Putamen (tissue), 1 donor: ENCODE measurements at places on chromosomes 6 and 20.

DNA sequence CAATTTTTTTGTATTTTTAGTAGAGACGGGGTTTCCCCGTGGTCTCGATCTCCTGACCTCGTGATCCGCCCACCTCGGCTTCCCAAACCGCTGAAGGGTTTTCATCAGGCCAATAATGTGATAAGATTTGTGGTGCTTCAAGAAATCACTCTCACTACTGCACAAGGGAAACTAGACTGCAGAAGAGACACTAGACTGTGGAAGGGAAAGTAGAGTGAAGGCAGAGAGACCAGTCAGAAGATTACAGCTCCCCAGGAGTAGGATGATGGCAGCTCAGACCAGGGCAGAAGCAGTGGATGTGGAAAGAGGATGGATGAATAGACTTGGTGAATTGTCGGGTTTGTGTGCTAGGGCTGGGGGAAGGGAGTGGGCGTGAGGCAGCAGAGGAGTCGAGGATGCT is 48.0 kb upstream of the GTSF1L start:
- no peak for DNase-seq

DNA sequence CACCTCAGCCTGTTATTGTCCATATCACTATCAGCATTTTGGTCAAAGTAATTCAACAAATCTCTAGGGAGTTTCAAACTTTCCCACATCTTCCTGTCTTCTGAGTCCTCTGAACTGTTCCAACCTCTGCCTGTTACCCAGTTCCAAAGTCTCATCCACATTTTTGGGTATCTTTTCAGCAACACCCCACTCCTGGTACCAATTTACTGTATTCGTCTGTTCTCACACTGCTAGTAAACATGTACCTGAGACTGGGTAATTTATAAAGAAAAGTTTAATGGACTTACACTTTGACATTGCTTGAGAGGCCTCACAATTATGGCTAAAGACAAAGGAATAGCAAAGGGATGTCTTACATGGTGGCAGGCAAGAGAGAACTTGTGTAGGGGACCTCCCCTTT is 224.2 kb downstream of the ADGRB3 start:
- DNase-seq = no peak

DNA sequence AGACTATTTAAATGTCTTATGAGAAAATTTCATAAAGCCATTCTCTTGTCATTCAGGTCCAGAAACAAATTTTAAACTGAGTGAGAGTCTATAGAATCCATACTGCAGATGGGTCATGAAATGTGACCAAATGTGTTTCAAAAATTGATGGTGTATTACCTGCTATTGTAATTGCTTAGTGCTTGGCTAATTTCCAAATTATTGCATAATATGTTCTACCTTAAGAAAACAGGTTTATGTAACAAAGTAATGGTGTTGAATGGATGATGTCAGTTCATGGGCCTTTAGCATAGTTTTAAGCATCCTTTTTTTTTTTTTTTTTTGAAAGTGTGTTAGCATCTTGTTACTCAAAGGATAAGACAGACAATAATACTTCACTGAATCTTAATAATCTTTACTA is 5.0 kb downstream of the MARCKS start:
- no peak for DNase-seq

DNA sequence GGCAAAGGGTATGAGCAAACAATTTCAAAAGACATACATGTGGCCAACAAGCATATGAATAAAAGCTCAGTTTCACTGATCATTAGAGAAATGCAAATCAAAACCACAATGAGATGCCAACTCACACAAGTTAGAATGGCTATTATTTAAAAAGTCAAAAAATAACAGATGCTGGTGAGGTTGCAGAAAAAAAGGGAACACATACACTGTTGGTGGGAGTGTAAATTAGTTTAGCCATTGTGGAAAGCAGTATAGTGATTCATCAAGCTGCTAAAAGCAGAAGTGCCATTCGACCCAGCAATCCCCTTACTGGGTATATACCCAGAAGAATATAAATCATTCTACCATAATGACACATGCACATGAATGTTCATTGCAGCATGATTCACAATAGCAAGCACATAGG is 6.7 kb upstream of the KHDC1L start:
- no peak for DNase-seq

DNA sequence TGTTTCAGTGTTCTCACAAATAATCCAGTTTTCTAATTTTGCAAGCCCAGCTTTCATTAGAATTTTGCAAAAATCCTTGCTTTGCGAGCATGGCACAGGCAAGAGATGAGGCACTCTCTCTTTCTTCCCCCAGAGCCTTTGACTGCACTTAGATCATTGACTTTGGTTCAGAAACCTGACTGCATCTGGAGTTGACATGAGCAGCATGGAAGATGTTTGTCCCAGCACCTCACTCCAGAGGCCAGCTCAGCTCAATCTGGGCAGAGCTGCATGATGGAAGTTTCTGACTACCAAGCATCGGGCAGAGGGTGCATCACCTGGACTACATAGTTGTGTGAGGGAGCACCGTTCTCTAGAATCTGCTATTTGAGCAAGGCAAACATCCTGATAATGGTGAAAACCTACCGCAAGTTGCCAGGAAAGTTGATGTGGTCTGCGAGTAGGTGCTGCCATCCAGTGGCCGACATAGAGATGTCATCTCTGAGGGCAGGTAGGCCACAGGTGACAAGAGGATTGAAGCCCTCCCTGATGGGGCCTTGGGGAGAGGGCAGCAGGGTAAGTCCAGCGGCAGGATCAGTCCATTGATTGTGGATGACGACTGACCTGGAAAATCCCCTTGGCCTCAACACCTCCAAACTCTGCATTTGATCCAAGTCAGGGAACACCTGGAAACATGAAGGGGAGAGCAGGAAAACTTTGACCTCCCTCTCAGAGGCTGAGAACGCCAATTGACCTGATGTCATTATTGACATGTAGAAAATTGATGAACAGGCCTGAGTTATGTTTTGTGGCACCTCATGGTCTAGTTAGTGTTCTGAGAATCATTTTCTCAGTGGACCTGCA is 3.8 kb upstream of the LPA start:
- DNase-seq = no peak

- DNase-seq = no peak
These were observed 4.6 kb downstream of the NPBWR2 start for GRCh38 chr20:64102647-64103354.

- DNase-seq = no peak
These were observed 135.5 kb upstream of the NUP153 start for GRCh38 chr6:17842014-17842776.

DNA sequence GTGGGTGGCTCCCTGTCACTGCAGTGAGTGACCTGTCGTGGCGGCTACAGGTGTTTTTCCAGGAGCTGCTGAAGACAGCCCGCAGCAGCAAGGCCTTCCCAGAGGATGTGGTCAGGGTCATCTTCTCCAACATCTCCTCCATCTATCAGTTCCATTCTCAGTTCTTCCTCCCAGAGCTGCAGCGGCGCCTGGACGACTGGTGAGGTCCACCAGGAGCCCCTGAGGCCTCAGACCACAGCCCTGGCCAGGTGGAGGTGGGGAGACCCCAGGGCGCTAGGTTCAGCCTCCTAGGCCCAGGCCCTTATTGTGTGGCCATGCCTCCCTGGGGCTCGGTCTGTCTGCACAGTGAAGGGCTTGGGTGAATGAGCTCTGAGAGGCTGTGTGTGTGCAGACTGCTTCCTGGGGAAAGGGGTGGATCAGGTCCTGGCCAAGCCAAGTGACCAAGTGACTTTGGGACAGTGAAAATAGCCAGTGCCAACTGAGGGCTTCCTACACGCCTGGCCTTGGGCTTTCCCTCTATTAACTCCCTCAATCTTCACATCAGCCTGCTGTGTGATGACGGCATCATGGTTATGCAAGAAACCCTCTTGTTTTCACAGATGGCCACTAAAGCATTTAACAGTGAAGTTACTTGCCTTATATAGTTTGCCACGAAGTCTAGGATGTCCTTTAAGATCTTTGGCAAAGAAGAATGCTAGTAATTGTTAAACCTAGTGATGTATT is 6.4 kb downstream of the FGD2 start:
- no peak for DNase-seq

- DNase-seq = no peak
These were observed 3.8 kb upstream of the NPEPL1 start for GRCh38 chr20:58688840-58689239.

- DNase-seq = no peak
These were observed 46.6 kb downstream of the DTNBP1 start for GRCh38 chr6:15616261-15616660.

GRCh38 chr6:153145591-153145990 is 14.5 kb upstream of the RGS17 start:
- no peak for DNase-seq

DNA sequence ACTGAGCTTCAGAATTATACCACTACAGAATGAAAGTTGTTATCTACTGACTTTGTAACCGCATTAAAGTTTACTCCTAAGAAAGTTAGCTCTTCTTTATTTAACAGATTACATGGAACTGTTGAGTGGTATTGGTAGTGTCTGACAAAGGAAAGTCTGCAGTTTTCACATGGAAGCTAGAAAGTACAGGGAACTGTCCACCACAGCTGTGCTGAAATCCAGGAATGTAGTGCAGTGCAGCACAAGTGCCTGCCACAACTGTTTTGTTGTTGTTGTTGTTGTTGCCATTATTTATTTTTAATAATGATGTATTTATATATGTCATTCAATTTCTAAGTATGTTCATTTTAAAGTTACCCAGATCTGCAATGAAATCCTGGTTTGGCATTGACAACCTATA is 464.9 kb downstream of the TBC1D32 start:
- no peak for DNase-seq

- DNase-seq = no peak
These were observed 95.5 kb downstream of the PPP1R14C start for GRCh38 chr6:150238336-150238741.

- no peak for DNase-seq
These were observed 158.9 kb downstream of the SMOC2 start for GRCh38 chr6:168599769-168600330.

- DNase-seq = no peak
These were observed 566.5 kb upstream of the IRAK1BP1 start for GRCh38 chr6:78300885-78301284.

DNA sequence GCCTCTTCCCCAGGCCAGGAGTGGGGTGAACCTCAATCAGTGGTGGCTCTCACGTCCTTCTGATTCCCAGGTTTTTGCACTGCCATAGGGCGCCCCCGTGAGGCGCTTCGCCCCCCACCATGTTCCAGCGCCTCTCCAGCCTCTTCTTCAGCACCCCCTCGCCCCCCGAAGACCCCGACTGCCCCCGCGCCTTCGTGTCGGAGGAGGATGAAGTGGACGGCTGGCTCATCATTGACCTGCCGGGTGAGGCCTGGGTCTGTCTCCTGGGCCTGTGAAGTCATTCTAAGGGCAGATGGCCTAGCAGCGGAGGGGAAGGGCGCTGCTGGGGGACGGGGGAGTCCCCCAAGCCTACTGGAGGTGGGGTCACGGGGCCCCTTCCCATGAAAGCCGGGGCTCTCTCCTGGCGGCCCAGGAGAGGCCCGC is 4.5 kb downstream of the TP53INP2 start:
- peak; percentile 53 for DNase-seq

DNA sequence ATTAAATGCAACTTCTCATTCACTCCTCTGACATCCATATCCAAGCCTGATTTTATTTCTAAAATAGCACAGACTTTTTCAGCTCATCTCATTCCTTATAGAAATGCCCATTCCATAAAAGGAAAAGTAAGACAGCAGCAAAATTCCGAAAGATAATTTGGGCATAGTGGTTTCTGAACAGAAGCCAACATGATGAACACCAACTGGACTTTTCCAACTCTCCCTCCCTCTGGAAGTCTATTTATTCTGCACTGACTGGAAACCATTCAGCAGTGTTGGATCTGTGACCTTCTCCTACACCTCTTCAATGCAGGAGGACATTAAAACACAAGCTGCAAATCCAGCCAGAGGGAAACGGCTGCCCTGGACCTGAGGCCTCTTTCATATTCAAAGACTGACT is 306.2 kb upstream of the NT5E start:
- DNase-seq = no peak

- DNase-seq = no peak
These were observed 49.2 kb downstream of the FYN start for GRCh38 chr6:111823831-111824607.

GRCh38 chr20:41631826-41632225 is 13.6 kb upstream of the CHD6 start:
- DNase-seq = no peak

DNA sequence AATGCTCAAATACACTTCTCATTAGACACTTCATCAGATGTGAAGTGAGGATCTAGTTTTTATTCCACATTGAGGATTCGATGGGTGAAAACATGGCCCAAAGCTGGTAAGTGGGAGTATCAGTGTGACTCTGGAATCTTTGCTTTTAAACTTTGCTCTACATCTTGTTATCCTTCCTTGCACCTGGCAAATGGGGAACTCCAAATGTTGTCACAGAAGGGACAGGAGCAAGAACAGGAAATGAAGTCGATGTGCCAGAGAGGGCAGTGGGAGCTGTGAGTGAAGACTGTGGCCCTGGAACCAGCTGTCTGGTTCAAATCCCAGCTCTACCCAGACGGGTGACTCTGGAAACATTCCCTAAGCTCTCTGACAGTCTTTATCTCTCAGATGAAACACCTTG is 86.7 kb upstream of the AGPAT4 start:
- DNase-seq = no peak

- DNase-seq = no peak
These were observed 54.5 kb upstream of the DACT2 start for GRCh38 chr6:168374051-168374502.

DNA sequence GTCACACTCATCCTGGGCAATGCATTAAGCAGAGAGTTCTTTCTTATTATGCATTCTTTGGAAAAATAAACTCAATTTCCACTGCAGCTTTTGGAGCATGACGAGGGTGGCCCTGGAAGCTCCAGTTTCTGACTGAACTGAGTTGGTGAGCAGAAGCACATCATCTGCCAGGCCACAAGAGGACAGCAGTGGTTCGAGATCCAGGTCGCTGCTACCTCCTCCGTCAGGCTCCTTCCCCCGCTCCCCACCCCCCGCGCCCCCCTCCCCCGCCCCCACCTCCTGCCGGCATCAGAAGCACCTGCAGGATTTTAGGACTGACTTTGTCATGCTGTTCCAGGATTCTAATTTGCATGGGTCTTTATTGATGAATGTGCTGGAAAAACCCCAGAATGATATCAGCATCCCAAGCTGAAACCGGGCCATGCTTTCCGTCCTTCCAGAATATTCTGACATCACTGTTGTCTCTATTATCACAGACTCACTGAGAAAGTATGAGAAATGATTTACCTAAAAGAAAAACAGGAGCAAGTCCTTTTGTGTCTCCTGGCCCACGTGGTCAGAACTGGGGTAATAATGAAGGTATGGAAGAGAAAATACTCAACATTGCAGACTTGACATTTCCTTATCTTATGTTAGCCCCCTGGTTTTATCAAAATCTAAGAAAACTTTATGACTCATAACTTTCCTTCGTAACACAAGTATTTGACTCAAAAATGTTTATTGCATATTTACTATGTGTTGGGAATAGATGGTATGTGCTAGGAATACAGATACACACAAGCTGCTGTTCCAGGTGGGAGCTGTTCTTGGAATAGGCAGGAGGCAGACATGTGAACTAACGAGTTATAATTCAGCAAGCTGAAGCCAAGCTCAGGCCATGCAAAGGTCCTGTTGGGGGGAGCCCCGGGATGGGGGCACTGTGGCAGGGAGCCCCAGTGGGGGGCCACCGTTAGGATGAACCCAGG is 220.2 kb upstream of the EXOC2 start:
- DNase-seq = no peak
